HFFc6 (cell line): ENCODE measurements at places on chromosomes 11 and 22.

DNA sequence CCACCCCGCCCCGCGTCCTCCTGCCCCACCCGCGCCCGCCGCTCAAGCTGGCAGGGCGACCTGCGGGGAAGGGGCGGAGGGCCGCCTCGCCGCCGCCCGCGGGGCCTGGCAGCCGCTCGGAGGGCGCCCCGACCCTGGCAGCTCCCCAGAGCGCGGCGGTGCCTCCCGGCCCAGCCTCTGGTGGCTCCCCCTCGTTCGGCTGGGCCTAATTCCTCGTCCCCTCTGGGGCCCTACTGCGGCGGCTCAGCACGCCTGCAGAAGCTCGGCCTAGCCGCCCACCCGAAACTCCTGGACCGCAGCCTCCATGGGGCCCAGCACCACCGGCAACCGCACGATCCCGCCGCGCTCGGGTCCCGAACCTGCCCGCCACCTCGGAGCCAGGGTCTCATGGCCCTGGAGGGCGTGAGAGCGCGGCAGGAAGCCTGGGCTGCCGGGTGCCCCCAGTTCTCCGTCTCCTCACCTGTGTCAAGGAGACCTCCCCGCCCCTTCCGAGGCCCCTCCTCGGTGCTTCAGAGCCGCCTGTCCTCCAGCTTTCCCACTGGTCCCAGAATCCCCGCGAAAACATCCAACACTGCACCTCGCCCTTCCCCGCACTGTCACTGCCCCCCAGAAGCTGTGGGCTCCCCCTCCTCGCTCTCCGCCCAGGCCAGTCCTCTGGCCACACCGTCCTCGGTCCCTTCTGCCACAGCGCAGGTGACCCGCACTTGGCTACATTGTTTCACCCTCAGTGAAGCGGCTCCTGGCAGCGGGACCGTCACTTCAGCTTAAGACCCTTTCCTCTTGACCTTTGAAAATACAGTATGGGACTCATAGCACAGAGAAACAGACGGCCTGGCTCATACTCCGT, 613 bp upstream of the GSC2 start:
- DNase-seq, result no peak

DNA sequence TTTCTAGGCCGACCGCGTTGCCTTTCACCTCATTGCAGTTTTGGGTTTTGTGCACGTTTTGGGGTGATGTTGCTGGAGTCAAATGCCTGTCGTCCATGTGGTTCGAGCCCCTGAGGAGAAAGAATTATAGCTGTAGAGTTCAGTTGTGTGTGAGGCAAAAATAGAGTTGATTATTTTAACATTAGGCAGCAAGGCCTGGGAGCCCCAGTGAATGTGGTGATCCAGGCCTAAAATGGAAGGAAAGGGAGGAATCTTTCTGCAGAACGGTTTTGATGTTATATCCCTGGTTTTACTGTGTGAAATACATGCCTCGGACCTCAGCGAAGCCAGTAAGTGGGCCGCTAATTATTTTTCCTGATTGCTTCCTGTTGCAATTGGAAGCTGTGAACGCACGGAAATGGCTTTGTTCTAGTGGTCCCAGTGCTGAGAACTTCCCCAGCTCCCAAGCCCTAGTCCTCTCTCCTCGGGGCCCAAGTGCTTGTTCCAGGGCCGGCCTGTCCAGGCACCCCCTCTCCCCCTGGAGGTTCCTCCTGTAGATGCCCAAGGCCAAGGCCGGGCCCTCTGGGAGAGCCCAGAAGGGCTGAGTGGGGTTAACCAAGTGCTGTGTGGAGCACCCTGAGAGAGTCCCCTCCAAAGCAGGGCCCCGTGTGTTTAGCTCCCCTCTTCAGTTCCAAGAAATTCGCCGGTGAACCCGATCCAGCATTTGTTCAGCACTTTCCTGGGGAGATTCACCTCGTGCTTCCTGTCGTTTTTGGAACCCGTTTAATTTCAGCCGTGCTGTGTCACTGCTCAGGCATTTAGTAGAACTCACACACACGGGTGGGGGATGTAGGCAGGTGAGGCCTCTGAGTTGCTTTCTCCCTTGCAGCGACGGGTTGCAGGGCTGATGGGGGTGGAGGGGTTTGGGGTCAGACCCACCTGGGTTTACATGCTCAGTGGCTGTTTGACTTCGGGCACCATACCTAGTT, 2.1 kb downstream of the LRP5 start:
- DNase-seq, result no peak

- no peak for DNase-seq
These were observed 47.2 kb upstream of the ADA2 start for GRCh38 chr22:17266251-17266971.

GRCh38 chr11:133531971-133532651, at the start of gene OPCML:
Gene OPCML (minus strand): TSS chr11:133532501.
- DNase-seq, result no peak

- DNase-seq, result no peak
These were observed 8.0 kb upstream of the B3GNT6 start for GRCh38 chr11:77026221-77026620.

GRCh38 chr22:44620129-44620840, 81.7 kb upstream of the PRR5 start:
- DNase-seq, result no peak

GRCh38 chr11:57240757-57241156, 3.7 kb upstream of the APLNR start:
- no peak for DNase-seq

DNA sequence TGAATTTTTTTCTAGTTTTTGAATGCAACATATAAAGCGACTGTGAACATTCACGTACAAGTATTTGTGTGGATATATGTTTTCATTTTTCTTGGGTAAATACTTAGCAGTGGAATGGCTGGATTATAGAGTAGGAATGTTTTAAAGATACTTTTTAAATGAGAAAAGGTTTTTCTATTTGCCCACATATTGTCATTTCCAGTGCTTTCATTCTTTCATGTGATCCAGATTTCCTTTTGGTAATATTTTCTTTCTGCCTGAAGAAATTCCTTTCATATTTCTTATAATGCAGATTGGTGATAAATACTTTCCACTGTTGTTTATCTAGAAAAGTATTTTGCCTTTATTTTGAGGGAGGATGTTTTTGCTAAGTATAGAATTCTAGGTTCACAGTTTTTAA, 7.9 kb downstream of the DDB2 start:
- no peak for DNase-seq

DNA sequence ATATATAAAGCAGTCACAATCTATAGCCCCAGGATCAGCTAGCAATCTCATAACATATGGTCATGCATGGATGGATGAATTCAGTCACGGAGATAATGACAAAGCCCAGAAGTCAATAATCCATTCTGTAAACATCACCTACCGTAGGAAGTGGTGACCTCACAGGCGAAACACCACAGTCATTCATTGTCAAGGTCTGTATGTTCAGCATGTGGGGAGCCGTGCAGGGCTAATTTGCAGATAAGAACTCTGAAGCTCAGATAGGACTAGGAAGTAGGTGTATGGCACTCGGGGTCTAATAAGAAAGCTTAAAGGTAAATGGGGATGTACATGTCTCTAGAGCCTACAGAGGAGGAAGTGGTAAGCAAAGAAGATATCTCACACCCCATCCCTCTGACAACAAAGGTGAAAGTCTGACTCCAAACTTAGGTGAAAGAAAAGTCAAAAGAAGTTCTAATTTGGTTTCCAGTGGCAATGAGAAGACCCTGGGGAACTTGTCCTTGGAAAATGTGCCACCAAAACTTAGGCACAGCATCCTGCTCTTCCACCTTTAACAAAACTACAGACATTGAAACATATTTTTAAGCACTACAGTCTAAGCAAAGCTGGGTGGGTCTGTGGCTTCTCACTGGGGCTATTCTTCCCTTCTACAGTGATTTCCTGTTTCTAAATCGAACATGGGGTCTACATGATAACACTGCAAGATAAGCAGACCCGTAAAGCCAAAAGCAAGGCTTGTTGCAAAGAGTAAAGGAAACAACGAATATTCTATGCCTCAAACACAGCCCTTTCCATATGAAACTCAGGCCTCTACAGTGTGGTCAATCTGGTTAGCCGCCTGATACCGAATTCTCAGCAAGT, 5.2 kb downstream of the CRTAM start:
- no peak for DNase-seq

DNA sequence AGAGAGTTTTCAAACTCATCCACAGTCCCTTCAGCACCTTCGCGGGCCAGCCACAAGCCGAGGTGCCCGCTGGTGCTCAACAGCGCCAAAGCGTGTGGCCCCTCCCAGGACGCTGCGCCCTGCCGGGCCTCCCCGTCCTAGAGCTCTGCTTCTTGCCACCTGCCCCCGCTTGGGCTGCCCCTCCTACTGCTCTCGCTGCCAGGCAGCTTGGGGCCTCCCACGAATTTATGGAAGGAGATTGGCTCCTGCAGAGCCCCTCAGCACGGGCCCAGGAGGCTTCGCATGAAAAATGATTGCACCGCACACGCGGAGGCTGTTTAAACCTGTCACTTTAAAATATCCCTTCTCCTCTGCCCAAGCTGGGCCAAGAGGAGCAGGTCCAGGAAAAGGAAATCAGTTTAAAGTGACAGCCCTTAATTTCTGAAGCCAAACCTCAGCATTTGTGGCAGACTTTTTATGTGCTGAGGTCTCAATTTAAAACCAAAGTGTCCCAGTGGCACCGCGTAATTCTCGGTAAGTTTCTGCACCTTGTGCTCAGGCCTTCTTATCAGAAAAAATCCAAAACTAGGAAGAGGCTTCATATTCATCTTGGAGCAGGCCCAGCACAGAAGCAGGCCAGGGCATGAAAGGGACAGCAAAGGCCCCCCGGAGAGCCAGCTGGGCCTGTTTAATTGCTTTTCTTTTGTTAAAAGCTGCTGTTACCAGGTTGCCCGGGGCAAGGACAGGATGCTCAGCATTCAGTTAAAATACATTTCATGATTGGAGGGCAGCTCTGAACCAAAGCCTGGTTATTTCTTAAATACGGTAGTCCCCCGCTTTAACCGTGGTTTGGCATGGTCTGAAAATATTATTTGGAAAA, 303.6 kb downstream of the OPCML start:
- DNase-seq, result no peak

DNA sequence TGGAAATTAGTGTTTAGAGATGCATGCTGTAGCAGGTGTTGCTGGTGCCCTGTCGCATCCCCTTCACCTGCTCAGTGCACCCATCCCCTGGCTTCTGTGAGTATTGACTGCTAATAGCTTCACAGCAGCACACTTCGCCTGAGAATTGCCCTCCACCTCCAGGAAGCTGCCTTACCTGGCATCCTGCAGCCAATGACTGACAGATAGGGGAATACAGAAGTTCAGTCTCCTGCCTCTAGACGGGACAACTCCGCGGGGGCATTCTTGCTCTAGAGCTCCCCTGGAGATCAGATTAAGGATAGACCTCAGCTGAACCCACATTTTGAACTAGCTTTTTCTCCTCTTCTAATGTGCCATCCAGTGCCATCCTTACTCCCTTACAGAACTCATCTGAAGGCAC, 9.3 kb upstream of the CD3E start:
- no peak for DNase-seq

DNA sequence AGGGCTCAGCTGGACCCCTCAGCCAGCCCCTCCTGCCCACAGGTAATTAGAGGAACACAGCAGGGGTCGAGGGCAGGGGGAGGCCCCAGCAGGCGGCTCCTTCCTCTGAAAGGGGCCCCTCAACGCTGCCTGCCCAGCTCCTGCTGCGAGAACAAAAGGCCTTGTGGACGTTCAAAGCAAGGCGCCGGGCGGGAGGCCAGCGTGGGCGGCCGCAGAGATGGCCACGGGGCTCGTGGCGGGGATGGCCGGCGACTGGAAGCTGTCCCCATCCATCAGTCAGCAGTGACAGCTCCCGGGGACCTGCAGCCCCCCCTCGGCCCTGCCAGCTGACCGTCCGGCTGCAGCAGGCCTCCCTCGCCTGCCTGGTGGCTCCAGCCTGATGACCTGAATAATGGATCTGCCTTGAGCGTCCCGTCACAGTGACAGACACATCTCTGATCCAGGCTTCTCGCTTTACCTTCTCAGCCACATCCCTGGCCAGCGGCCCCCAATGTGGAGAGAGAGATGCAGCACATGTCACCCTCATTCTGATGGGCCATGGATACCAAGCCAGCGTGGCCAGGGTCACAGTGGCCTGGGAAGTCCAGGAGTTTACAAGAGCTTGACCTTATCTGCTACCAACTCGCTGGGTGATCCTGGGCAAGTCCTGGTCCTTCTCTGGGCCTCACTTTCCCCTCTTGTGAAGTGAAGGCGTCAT, 159.3 kb downstream of the MN1 start:
- DNase-seq, result no peak

DNA sequence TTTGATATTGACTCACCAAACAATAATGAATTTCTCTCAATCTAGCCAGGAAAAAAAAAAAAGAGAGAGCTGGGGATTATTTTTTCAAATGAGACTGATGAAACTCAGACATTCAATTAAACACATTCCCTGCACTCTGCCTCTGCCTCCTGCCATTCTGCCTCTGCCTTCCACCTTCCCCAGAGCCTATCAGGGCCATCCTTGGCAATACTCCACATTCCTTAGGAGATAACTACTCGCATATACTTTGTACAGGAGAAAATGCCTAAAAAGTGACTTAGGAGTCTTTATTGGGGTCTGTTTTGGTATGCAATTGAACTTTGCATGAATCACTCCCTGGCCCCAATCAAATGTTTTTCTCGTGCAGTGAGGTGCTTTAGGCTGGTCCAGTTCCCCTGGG, 246.6 kb upstream of the PLET1 start:
- no peak for DNase-seq

- DNase-seq, result no peak
These were observed 32.9 kb downstream of the C11orf87 start for GRCh38 chr11:109454857-109455256.

DNA sequence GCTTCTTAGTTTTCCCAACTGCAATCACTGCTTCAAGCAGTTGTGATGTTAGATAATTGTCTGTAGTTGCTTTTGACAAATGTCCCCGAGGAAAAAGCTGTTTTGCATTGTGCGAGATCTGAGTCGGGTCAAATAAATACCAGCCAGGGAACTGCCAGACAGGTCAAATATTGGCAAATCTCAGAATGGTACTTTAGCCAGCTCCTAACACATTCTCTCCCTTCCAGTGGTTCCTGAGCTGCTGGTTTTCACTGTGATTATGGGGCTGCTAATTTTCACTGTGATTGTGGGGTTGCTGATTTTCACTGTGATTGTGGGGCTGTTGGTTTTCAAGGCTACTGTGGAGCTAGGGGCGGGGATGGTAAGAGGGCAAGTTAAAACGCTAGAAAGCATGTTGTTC, 14.3 kb downstream of the RASSF10 start:
- DNase-seq, result no peak

DNA sequence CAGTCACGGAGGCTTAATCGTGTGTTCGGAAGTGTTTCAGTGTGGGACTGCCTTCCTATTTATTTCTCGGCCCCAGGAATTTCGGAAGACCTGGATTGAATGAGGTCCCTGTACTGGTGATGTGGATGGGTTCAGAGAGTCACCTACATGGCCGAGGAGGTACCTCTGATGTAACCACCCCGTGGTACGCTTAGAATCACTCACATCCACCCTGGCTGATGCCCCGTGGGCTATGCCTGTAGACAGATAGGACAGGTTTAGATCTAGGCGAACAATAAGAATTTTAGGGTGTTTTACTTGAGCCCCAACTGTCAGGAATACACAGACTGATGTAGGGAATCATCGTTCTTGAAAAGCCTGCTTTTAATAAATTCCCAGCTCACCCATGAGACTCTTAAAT, 2.0 kb downstream of the MPPED1 start:
- no peak for DNase-seq

GRCh38 chr11:128881221-128881620, 9.9 kb upstream of the KCNJ5 start:
- no peak for DNase-seq
